ENCODE measurements at places on chromosomes 12 and 14.

DNA sequence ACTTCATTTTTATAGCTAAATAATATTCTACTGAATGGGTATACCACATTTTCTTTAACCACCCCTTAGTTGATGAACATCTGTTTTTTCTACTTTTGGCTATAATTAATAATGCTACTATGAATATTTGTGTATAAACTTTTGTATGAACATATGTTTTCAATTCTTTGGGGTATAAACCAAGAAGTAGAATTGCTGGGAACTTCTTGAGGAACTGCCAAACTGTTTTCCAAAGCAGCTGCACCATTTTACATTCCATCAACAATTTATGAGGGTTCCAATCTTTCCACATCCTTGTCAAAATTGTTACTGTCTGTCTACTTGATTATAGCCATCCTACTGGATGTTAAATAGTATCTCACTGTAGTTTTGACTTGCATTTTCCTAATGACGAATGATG, 221.8 kb downstream of the PRKD1 start:
- DNase-seq = no peak

GRCh38 chr12:74619884-74620283, 82.2 kb downstream of the ATXN7L3B start:
- no peak for DNase-seq

- DNase-seq = no peak
Observed at GRCh38 chr14:72049462-72049861, 117.2 kb downstream of the RGS6 start.

DNA sequence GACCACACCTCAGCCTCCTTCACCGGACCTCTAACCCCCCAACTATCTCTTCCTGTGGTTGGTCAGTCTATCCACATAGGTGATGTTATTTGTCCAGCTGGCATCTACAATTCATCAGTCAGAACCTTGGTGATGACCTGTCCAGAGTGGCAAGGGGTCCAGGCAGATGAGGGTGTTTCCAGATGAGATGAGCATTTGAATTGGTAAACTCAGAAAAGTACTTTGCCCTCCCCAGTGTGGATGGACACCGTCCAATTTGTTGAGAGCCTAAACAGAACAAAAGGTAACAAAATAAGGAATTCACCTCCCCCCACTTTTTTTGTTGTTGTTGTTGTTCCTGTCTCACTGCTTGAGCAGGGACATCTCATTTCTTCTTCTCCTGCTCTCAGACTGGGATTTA, 34.3 kb upstream of the LRP6 start:
- DNase-seq = no peak

DNA sequence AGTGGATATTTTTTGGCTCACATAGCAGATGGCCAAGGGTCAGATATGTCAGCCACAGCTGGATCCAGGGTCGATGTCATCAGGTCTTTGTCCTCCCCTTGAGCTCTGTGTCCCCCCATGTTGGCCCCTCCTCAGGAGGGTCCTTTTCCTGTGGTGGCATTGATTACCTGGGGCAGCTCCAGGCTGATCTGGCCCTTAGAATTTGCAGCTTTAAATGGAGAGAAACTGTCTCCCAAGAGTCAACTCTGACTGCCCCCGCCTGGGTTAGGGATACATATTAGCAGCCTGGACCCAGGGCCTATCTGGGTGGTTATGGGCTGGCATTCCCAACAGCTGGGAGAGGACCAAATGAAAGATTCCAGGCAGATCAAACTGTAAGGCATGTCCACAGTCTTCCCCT, 330.5 kb downstream of the RGS6 start:
- DNase-seq = no peak

- no peak for DNase-seq
Observed at GRCh38 chr14:27642251-27642866, 1044.5 kb upstream of the NOVA1 start.

Data from stimulated activated CD4-positive, alpha-beta T cell treated with anti-CD3 and anti-CD28 coated beads, Interleukin-12 subunit alpha, Interleukin-12 subunit beta, amount 100 ng/mL, for 4 hours (primary cell).